SK-N-SH (cell line): ENCODE measurements at places on chromosomes 3 and 15. TPM values are rescaled to one million over a fixed set of nuclear protein-coding genes. Genes with fewer than 3 reads are reported as not detected.

The TLR9 gene
- 0.12 TPM in 1 of 2 replicates, not detected in the other for polyA plus RNA-seq

- peaks cover 3% of the 10 kb centered on the region; the same call in 1 of the 2 replicates for H3K4me1 ChIP-seq
- H3K4me3 ChIP-seq: no peak overlapping the region
- H3K27ac ChIP-seq: no peak overlapping the region
- no peak for DNase-seq
- H3K27me3 ChIP-seq: no peaks in the 10 kb centered on the region
These were observed 5.9 kb downstream of the RPUSD3 start for GRCh38 chr3:9837701-9838582.

DNA sequence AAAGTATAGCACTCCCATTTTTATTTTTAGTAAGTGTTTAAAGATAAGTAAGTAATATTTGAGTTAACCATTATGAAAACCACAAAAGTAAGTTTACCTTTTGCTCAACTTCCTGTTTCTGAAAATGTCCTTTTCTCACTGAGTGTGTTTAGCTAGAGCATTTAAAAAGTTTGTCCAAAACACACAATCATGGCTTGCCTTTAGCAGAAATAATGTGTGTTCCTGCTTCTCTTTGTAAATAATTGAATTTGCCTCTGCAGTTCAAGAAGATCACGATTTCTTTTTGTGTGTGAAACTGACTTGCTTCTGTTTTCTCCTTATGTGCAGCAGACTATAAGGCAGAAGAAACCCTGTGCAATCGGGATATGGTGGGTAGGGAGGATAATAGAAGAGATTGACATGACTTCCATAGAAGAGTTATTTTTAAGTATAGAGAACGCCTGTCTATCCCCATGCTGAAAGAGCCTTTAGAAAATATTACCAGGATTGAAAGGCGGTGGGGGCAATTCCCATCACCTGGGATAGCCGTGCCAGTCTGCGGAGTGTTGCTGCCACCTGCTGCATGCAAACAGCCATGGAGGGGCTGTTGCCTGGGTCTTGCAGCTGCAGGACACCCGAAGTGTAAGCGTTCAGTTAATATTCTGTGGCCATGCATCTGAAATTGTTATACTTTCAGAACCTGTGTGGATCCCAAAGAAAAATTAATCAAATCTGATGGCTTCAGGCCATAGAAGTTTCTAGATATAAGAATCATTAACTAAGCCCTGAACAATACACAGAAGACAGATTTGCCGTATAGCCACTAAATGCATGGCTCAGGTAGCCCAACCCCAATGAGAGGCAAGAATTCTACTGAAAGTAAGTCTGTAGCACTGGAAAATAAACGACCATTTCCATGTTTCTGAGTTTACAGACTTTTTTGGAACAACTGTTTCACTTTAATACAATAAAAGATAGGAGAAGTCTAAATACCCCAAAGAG lies 2.4 kb upstream of the CD96 start:
- DNase-seq: peak; percentile 60
- H3K4me1 ChIP-seq: peaks cover 10% of the 10 kb centered on the region
- no peaks in the 10 kb centered on the region for H3K36me3 ChIP-seq
- H3K27ac ChIP-seq: no peak overlapping the region

The SAMMSON gene
- polyA plus RNA-seq: not detected in 2 replicates

The CISH gene
- 2.0 and 2.6 TPM in 2 replicates for polyA plus RNA-seq

The SCAP gene
- 22.2 and 28.0 TPM in 2 replicates for polyA plus RNA-seq

DNA sequence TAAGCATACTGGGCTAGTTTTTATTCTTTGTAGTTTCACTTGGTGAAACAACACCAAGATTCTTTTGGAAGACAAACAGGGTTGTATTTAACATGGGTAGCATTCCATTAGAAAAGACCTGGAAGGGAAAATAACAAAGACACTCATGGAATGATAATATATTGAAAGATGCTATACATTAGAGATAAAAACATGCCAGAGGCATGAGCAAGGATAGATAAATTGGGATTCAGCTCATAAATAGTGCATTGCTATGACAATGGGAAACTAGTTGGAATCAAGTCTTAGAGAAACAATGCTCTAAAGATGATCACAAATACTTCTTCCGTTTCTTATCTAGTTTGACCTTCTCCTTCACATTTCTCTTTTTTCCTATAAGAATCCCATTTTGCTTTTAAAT lies 677.4 kb downstream of the ZNF385D start:
- no peaks in the 10 kb centered on the region for H3K36me3 ChIP-seq
- no peak overlapping the region for H3K4me3 ChIP-seq
- DNase-seq: no peak
- H3K27me3 ChIP-seq: no peaks in the 10 kb centered on the region

DNA sequence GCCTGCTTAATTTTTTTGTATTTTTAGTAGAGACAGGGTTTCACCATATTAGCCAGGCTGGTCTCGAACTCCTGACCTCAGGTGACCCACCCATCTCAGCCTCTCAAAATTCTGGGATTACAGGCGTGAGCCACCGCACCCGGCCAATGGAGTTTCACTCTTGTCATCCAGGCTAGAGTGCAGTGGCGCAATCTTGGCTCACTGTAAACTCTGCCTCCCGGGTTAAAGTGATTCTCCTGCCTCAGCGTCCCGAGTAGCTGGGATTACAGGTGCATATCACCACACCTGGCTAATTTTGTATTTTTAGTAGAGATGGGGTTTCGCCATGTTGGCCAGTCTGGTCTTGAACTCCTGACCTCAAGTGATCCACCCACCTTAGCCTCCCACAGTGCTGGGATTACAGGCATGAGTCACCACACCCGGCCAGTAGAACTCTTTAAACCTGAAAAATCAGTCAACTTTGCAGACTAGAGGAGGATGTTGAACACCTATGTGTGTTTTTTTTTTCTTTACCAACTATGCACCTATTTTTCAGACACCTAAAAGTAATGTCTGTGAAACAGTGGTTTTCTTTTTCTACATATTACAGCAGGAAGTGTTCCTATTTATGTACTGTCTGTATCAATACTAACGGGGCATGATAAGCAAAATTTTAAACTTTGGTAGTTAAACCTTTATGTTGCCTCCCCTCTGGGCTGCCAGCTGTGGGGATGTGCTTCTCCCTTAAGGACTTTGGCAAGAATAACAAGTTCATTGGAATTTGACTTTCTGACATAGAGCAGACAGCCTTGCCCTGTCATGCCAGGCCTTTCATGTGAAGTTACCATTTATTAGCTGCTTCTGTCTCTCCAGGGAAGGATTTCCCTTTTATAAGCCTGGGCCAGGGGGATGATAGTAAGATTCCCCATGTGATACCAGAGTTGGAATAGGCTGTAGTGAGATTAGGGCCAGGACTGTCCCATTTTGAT lies 8.1 kb downstream of the ARIH2 start:
- no peaks in the 10 kb centered on the region for H3K27me3 ChIP-seq
- H3K4me3 ChIP-seq: no peak overlapping the region
- no peak for DNase-seq
- 0 out of 2 replicates have a peak overlapping the region, but pooled peaks have one; percentile 7 for H3K27ac ChIP-seq

DNA sequence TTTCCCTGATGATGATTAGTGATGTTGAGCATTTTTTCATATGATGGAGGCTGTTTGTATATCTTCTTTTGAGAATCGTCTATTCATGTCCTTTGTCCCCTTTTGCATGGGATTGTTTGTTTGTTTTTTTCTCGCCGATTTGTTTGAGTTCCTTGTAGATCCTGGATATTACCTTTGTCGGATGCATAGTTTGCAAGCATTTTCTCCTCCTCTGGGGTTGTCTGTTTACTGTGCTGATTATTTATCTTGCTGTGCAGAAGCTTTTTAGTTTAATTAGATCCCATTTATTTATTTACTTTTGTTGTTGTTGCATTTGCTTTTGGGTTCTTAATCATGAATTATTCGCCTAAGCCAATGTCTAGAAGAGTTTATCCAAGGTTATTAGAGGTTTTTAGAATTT lies 232.8 kb downstream of the XXYLT1 start:
- no peaks in the 10 kb centered on the region; the same call in 1 of the 2 replicates for H3K27me3 ChIP-seq
- no peak overlapping the region for H3K27ac ChIP-seq
- no peaks in the 10 kb centered on the region for H3K4me1 ChIP-seq
- DNase-seq: no peak
- no peaks in the 10 kb centered on the region for H3K36me3 ChIP-seq

DNA sequence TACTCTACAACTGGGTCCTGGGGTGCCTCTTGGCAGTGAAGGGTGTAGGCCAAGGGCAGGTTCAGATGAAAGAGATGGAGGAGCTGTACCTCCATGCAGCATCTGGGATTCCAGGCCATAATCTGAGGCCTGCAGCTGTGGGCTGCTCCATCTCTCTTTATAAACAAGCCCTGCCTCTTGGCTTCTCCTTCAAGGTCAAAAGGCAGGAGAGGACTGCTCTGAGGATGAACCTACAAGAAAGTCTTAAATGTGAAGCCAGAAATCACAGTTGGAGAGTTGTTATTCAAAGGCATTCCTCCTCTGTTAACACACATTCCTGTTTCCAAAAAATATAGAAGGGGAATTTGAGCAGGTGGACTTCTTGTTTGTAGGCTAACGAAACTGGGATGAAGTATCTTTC lies 355.5 kb downstream of the NTRK3 start:
- no peak overlapping the region for H3K27ac ChIP-seq
- no peaks in the 10 kb centered on the region for H3K27me3 ChIP-seq
- no peaks in the 10 kb centered on the region for H3K4me1 ChIP-seq
- DNase-seq: no peak
- no peak overlapping the region for H3K4me3 ChIP-seq

DNA sequence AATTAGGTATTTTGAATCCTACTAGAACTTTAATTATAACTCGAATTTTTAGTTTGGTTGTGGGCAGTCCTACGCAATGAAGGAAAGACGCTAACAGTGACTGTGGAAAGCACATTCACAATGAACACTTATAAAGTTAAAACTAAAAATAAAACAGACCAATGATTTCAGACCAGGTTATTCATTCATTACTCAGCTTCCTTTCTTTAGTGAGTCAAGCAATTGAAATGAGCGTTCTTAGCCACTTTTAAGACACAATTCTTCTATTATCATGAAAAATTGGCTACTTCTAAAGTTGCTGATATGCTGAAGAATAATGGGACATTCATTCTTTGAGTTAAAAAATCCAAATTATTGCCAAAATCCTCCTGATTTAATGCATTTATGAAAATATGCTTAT lies 66.0 kb upstream of the CMSS1 start:
- peaks cover 8% of the 10 kb centered on the region; the same call in 1 of the 2 replicates for H3K4me1 ChIP-seq
- H3K27me3 ChIP-seq: no peaks in the 10 kb centered on the region
- no peak for DNase-seq
- 0 out of 2 replicates have a peak overlapping the region, but pooled peaks have one; percentile 6 for H3K4me3 ChIP-seq

- H3K4me3 ChIP-seq: no peak overlapping the region
- no peak for DNase-seq
- no peaks in the 10 kb centered on the region for H3K36me3 ChIP-seq
- no peak overlapping the region for H3K27ac ChIP-seq
- no peaks in the 10 kb centered on the region for H3K27me3 ChIP-seq
These were observed 1501.2 kb upstream of the CADM2 start for GRCh38 chr3:83457551-83457950.

GRCh38 chr15:82105451-82106215 lies 59.8 kb upstream of the MEX3B start:
- no peak overlapping the region for H3K27ac ChIP-seq
- no peak for DNase-seq
- H3K27me3 ChIP-seq: no peaks in the 10 kb centered on the region
- H3K36me3 ChIP-seq: no peaks in the 10 kb centered on the region

- H3K27me3 ChIP-seq: no peaks in the 10 kb centered on the region
- DNase-seq: peak; percentile 80
- H3K27ac ChIP-seq: no peak overlapping the region
- no peaks in the 10 kb centered on the region for H3K4me1 ChIP-seq
- H3K4me3 ChIP-seq: no peak overlapping the region
These were observed 13.3 kb downstream of the GRAMD2A start for GRCh38 chr15:72184165-72184811.

- peak overlapping the region; percentile 29; the same call in 1 of the 2 replicates for H3K27ac ChIP-seq
- DNase-seq: no peak
- peaks cover 4% of the 10 kb centered on the region for H3K4me1 ChIP-seq
- H3K36me3 ChIP-seq: no peaks in the 10 kb centered on the region
- no peaks in the 10 kb centered on the region for H3K27me3 ChIP-seq
- no peak overlapping the region for H3K4me3 ChIP-seq
These were observed 210.0 kb downstream of the MAGI1 start for GRCh38 chr3:65828706-65829105.

DNA sequence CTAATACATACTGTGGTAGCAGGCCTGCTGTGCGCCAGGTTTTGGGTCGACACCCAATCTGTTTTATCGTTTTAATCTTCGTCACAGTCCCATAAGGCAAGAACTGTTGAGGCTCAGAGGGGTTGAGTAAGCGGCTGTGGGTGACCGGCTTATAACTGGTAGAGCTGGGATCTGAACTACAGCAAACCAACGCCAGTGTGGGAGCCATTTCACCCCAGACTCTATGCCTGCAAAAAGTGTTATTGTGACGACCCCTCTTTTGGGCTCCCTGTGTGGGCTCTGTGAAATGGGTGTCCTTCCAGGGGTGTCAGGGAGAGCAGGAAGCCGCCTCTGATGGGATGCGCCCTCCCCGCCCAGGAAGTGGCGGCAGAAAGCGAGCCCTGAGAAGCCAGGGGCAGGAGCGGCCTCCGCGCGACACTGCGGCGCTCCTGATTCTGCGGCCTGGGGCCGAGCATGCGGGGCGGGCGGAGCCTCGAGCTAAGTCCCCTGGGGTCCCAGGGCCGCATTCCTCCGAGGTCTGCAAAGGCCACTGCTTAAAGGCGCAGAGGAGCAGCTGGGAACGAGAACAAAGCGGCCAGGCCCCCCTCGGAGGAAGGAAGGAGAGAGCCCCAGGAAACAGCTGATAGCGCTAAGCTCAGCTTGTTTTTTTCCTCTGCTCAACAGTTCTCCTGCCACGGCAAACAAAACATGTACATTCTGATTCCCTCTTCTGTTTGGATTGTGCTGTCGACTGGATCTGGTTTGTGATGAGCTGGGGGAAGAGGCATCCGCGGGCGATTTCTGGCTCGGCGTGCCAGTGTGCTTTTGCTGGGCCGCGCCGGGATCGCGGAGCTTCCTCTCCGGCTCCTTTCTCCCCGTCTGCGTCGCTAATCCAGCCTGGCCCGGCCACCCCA lies 33.9 kb downstream of the GRK7 start:
- no peaks in the 10 kb centered on the region; the same call in 1 of the 2 replicates for H3K4me1 ChIP-seq
- H3K4me3 ChIP-seq: no peak overlapping the region
- no peaks in the 10 kb centered on the region for H3K36me3 ChIP-seq
- DNase-seq: no peak

The SCAMP5 gene
- 27.9 and 32.7 TPM in 2 replicates for polyA plus RNA-seq

GRCh38 chr15:100867433-100867832 lies 12.2 kb upstream of the ALDH1A3 start:
- H3K4me3 ChIP-seq: no peak overlapping the region
- H3K27me3 ChIP-seq: no peaks in the 10 kb centered on the region
- no peak for DNase-seq
- H3K27ac ChIP-seq: no peak overlapping the region

GRCh38 chr3:54137311-54137710 lies 15.0 kb downstream of the CACNA2D3 start:
- no peaks in the 10 kb centered on the region for H3K36me3 ChIP-seq
- H3K4me1 ChIP-seq: no peaks in the 10 kb centered on the region
- no peaks in the 10 kb centered on the region for H3K27me3 ChIP-seq
- H3K27ac ChIP-seq: no peak overlapping the region
- H3K4me3 ChIP-seq: no peak overlapping the region

GRCh38 chr15:97168704-97169475 lies 791.6 kb upstream of the ARRDC4 start:
- H3K27me3 ChIP-seq: no peaks in the 10 kb centered on the region
- no peak overlapping the region for H3K4me3 ChIP-seq
- no peaks in the 10 kb centered on the region for H3K36me3 ChIP-seq
- no peaks in the 10 kb centered on the region for H3K4me1 ChIP-seq
- no peak overlapping the region for H3K27ac ChIP-seq

- no peak overlapping the region for H3K27ac ChIP-seq
- H3K4me1 ChIP-seq: no peaks in the 10 kb centered on the region
- DNase-seq: no peak
- no peaks in the 10 kb centered on the region for H3K27me3 ChIP-seq
- H3K4me3 ChIP-seq: no peak overlapping the region
These were observed 74.4 kb downstream of the CD200 start for GRCh38 chr3:112407214-112407887.
